Suppressor macrophage treated with lipopolysaccharide for 1 hour (primary cell): ENCODE measurements at places on chromosomes 13 and 19.
A peak's percentile ranks its signal among the peaks of the same experiment; 100 is the strongest.

- DNase-seq: no peak
Observed at GRCh38 chr13:113968463-113969310, 5.2 kb downstream of the C13orf46 start.

DNA sequence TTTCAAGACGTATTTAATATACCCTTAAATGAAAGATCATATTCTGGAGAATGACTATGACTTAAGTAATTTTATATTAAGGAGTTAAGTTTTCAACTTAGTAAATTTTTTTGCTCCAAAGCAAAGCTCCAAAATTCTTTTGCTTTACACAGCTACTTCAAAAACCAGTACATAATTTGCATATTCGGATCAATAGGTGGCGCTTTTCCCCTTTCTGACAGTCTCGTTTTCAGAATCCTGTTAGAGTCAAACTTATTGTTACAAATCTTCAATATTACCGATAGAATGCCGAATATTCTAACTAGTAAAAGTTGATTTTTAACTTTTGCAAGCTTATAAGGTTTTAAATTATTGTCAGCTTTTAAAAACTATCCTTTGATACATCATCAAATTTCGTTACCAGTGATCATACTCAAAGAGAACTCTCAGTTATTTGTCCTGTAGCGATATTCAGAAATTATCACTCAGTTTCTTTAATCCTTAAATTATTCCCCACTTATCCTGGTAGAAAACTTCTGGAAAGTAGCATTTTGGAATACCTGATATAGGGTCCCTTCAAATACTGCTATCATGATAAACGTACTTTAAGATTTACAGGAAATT, 852.7 kb upstream of the KLHL1 start:
- DNase-seq: peak; percentile 45

DNA sequence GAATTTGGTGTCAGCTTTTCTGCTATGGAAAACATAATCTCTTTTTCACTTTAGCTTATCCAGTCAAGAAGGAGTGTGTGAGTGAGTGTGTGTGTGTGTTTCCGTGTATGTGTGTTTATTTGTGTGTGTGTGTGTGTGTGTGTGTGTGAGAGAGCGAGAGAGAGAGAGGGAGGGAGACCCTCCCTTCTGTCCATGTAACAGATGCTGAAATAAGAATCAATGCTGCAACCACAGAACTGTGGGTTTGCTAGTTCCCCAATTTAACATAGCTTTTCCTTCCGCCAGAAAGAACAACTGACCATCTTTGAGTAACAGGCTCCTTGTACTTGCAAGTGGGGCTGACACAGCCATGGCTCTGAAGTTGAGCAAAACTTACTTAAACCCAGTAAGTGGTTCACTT, 5.2 kb downstream of the LCP1 start:
- peak; percentile 74 for DNase-seq

GRCh38 chr13:99926014-99926731, 45.4 kb downstream of the ZIC5 start:
- no peak for DNase-seq

DNA sequence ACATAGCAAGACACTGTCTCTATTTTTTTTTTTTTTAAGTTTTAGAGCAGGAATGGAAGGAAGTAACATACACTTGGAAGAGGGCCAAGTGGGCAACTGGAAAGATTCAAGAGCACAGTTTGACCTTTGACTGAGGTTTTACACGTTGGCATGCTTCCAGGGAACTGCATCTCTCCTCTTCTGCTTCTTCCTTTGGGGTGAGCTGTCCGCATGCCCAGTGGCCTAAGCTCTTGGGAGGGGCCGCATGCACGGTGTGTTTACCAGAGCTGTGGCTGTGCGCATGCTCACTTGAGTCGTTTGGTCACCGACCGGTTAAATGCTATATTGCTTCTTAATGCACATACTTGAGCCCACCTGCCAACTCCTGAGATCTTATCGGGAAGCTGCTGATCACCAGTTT, 727.7 kb downstream of the UQCRFS1 start:
- peak; percentile 55 for DNase-seq

DNA sequence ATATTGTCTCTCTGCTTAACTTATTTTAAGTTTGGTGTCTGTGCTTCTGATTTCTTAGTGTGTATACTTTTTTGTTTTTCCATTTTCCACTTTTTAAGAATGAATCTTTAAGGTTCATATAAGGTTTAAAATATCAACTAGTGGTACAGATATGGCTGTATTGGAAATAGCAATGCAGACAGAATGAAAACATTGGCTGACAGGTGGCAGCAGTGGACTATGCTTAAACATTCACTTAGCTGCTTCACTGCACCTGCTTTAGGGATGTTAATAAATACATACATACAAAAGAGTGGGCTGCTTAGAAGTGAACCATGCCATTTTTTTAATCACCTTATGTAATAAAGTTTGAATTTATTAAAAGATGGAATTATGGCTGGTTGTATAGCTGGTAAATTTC, 27.3 kb downstream of the TM9SF2 start:
- no peak for DNase-seq

- no peak for DNase-seq
Observed at GRCh38 chr13:23455401-23456185, 22.1 kb upstream of the SACS start.

GRCh38 chr13:27666951-27667350, 45.3 kb downstream of the POLR1D start:
- no peak for DNase-seq

DNA sequence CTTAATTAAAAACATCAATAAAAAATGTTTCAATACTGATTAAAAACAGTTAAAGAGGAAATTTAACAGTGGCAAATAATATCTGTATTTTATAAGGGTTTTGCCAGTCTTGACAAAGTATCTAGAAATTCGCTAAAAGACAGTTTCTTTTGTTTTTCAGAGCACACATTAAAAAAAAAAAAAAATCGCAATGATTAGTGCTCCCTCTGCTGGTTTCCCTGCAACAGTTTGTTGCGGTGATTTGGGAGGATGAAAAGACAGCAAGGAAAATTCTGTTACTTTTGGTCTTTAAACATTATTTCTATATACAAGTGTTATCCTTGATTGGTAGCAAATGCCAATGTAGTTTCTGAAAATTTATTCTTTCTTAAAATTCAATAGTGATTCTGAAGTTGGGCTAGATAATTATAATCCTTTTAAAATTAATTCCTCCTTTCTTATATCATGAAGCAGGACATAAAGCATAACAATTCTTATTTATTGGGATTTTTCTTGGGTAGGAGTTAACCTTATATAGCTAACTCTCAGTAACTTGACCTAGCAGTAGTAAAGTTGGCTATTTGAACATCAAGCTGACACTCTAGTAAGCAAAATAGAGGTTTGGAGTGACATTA, 23.1 kb upstream of the SPRY2 start:
- DNase-seq: peak; percentile 48

GRCh38 chr19:54335979-54336892, 2.7 kb downstream of the LILRA4 start:
- no peak for DNase-seq

GRCh38 chr13:32008518-32009175, 22.9 kb upstream of the FRY start:
- DNase-seq: no peak

DNA sequence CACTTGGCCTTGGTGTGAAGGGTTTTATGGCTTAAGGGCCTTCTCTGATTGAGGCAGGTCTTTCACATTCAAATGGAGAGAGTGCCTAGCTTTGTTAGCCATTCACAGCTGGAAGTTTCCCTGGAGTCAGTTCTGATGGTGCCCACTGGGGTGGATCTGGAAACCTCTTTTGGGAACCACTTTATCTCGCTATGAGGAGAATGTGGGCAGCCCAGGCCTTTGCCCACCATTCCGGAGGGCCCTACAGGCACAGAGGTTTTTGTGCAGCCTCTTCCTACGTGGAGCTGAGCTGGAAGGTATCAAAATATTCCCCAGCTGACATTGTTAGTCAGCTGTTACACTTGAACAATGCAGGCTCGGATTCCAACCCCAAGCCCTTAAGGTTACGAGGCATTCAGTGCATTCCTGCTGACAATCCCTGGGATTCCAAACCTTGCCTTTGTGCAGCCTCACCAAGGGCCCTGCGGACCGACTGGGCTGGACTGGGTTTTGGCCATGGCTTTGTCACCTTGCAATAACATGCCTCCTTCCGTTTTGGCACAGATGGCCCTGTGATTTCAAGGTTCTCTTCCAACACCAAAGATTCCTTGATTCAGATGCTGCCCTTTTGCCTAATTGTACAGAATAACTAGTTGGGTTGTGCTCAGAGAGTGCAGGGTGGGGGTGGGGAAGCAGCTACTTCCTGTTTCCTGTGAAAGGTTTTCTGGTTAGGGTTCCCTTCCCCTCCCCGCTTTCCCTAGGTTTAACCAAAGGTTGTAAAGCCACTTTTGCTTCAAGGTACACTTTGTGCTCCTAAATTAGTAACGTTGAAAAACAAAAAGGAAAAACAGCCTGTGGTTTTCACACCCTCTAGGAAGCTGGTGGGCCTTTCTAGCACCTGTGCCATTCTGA, 27.0 kb downstream of the SAE1 start:
- DNase-seq: peak; percentile 30

- DNase-seq: no peak
Observed at GRCh38 chr13:111341886-111342285, 21.4 kb downstream of the TEX29 start.
